ENCODE measurements at places on chromosomes 4 and X. TPM values are rescaled to one million over a fixed set of nuclear protein-coding genes. Genes with fewer than 3 reads are reported as not detected.

Gene SPOCK3
- total RNA-seq, result not detected

Gene VCX3B
- total RNA-seq, result not detected

Gene LIAS
- total RNA-seq, result 37.0 TPM

Gene CXXC4
- 0.03 TPM for total RNA-seq

Gene IQCM
- 0.52 TPM for total RNA-seq

Gene FAAH2
- total RNA-seq, result 0.05 TPM

Gene VSIG4
- not detected for total RNA-seq

Gene RHOXF2B
- not detected for total RNA-seq

Gene CHIC1
- 11.2 TPM for total RNA-seq

Gene PDS5A
- 92.7 TPM for total RNA-seq

Gene TAF7L
- total RNA-seq, result not detected

Gene TCP11X2
- not detected for total RNA-seq

Gene PABPC1L2A
- not detected for total RNA-seq

Gene SMARCA5
- 32.0 TPM for total RNA-seq

Gene PDGFRA
- 0.05 TPM for total RNA-seq

Gene CXCL1
- total RNA-seq, result 527 TPM

Gene DCAF12L2
- 1.3 TPM for total RNA-seq

Gene COL4A6
- 157 TPM for total RNA-seq

Gene SHROOM2
- 0.17 TPM for total RNA-seq

Gene PNMA6A
- 2.9 TPM for total RNA-seq

Gene PPARGC1A
- total RNA-seq, result 2.0 TPM

Gene CLGN
- 69.0 TPM for total RNA-seq

Gene CPZ
- not detected for total RNA-seq

Gene TTC29
- not detected for total RNA-seq

Gene TLR3
- 3.3 TPM for total RNA-seq

Gene LONRF3
- 11.8 TPM for total RNA-seq

Gene IL3RA
- 0.27 TPM for total RNA-seq

Gene TEX28
- total RNA-seq, result not detected

Gene HTRA3
- total RNA-seq, result not detected

Gene CDS1
- 0.32 TPM for total RNA-seq

Gene GABRQ
- total RNA-seq, result 0.06 TPM

Gene ANOS1
- total RNA-seq, result not detected

Gene EDA2R
- 32.2 TPM for total RNA-seq

Data from NCI-H460 (cell line).